ENCODE measurements at places on chromosomes 5 and 9.

DNA sequence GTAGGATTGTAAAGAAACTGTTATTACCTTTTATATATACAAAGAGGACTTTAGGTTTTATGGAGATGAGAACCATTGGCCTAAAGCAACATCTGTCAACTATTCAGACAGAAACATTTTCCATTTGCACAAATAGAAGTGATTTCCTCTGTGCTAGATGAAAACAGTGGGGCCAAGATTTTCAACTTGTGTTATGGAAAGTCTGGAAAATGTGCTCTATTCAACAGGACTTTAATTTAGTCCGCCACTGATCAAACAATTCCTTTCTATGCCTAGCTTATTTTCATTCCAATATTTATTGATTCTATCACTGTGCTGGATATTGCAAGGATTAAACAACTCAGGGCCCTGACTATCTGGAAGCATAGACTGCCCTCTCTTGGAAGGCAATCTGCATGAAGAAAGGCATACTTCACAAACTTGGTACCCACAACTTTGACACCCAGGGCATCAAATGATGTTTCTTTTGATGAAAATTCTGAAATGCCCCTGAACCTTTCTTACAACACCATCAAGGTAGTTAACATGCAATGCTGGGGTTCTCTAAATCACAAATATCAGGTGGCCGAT is 126.6 kb upstream of the HMHB1 start:
- DNase-seq: no peak

DNA sequence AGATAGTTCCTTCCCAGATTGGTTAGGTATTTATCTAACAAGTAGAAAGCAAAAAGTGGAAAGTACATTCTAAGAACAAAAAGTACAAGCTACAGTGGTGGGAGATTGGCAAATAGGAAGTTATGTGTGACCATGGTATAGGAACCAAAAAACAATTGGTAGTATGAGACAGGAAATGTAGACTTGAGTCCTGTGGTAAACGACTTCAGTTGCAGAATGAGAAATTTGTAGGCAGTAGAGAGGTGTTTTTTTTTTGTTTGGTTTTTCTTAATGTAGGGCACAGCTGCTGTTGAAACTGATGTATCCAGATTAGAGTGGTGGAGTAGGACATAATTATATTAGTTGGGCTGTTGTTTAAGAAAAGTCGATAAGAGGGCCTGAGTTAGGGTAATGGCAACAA is 72.0 kb downstream of the CCNH start:
- no peak for DNase-seq

DNA sequence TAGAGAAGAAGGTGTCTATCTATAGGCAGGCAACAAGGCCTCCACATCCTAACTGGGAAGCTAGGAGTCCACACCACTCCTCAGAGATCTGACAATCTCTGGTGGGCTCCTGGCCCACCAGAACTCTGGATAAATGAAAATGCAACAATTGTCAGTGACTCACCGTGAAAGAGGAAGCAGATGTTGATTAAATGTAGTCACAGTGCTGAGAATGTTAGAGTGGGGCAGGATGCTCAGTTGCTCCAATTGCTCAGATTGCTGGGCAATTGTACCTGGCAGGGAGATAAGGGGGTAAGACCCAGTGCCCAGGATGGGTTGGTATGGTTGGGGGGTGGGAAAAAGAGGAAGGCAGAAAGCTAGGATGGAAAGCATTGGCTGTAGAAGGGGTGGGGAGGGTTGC is 4.3 kb downstream of the CCL19 start:
- DNase-seq: no peak

- DNase-seq: no peak
Observed at GRCh38 chr9:87694236-87694755, 31.6 kb upstream of the CTSL start.

GRCh38 chr9:109335929-109336328 is 15.1 kb upstream of the EPB41L4B start:
- no peak for DNase-seq

GRCh38 chr5:31767335-31768031 is 128.6 kb downstream of the PDZD2 start:
- no peak for DNase-seq

DNA sequence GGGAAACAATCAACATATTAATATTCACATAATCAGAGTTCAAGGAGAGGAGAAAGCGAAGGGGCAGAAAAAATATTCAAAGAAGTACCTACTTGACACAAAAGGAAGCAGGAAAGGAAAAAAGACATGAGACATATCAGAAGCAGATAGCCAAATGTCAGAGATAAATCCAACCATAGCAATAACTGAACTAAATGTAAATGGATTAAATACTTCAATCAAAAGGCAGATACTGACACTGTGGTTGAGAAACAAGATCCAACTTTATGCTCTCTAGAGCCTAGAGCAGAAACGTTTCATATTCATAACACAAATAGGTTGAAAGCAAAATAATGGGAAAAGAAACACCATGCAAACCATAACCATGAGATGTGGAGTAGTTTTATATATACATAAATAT is 9.0 kb downstream of the MRPS2 start:
- no peak for DNase-seq

DNA sequence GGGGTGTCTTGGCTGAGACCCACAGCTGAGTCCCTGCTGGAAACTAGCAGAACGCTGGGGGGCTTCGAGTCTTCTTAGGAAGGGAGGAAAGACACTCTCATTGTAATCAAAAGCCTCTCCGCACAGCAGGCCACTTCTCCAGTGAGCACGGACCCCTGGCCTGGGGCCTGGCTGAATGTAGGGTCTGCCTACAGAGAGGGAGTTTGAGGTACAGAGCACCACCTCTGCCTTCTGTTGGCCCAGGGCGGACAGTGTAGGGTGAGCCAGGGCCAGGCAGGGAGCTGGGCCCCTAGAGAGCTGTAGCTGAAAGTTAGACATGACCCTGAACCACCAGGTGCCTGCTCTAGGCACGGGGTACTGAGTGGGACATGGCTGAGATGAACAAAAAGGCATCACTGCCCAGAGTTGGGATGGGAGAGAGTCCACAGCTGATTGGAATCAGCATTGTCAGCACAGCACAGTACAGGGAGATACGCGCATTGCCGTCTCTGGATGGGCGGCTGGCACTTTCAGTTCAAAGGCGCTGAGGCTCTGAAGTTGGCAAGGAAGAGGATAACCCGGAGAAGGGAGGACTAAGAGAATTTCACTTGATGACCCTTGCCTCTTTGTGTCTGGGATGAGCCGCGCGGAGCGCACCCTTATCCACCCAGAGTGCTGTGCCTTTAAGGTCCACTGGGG is 363 bp upstream of the SLC25A48 start:
- DNase-seq: no peak

DNA sequence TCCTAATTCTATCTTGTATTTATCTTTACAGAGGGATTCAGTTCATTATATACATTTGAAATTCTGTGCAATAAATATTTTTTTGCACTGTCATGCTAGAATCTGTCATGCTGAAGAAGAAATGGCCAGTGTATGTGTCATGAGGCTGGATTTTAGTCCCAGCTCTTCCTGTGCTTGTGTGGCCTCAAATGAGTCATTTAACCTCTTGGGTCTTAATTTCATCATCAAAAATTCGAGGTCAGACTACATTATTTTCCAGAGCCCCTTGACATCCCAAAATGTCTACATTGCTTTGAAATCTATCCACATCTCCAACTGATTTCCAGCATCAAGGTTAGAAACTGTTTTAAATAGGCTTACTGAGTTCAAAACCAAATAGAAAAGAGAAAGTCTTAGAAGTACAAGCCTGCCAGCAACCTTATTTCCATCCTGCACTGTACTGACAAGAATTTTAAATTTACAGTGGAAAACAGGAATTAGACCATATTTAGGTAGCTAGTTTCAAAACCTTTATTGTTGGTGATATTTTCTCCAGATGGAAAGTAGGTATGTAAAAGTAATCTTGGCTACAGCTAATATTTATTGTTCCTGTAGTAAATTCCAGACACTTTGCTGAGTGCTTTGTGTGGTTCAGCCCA is 96.7 kb upstream of the MAMDC2 start:
- no peak for DNase-seq

DNA sequence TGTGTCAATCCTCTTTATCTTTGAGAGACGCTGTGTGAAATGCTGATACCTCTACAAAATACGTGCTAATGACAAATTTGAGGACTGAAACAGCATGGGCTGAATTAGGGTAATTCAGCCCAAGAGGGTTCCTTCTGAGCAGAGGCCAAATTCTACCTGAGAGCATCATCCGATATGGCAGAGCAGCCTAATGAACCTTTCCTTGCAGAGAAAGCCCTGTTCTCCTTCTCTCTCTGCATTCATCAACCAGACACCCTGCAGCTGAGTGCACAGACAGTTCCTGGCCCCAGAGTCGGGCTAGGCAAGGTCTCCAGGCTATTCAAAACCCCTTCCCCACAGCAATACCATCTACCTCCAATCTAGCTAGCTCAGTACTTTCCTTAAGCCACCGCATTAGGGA is 77.9 kb downstream of the TRIM32 start:
- peak; percentile 24 for DNase-seq

- DNase-seq: no peak
Observed at GRCh38 chr9:105921057-105921726, 226.9 kb downstream of the TMEM38B start.

DNA sequence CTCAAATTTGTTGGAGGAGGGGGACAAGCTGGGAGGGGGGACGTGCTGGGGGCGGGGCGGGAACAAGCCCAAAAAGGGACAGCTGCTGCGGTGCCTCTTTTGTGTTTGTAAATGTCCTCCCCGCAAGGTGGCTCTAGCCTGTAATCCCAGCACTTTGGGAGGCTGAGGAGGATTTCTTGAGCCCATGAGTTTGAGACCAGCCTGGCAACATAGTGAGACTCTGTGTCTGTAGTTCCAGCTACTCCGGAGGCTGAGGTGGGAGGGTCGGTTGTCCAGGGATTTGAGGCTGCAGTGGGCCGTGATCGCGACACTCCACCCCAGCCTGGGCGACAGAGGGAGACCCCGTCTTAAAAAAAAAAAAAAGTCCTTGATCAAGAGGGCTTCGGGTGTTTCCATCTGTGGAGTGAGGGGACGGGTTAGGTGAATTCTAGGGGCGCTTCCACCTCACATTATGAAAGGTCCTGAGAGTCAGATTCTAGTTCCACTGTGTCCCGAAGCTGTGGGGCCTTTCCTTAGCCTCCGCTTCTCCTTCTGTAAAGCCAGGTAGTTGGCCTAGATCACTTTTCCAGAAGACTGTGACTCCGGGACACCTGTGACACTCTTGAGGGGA is 779 bp upstream of the CTNNA1 start:
- DNase-seq: peak; percentile 69

- no peak for DNase-seq
Observed at GRCh38 chr5:171029401-171029800, 167.6 kb downstream of the RANBP17 start.

DNA sequence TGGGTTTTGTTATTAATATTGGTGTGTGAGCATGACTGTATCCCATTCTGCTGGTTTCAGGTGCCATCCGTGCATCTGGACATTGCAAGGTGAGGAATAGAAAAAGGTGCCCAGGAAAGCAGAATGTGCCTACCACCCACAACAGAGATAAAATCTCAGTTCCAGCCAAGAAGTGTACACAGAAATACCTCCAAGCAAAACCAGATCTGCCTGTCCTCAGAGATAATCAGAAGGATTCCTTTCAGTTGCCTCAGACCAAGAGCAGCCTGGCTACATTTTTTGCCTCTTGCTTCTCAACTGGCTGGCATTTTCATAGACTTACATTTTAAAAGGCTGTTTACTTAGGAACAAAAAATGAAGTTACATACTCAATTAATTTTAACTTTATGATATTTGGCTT is 12.1 kb upstream of the ABLIM3 start:
- DNase-seq: no peak

- DNase-seq: no peak
Observed at GRCh38 chr9:9499546-9499945, 1113.3 kb downstream of the PTPRD start.

GRCh38 chr5:127433526-127433925 is 83.9 kb upstream of the PRRC1 start:
- DNase-seq: no peak

DNA sequence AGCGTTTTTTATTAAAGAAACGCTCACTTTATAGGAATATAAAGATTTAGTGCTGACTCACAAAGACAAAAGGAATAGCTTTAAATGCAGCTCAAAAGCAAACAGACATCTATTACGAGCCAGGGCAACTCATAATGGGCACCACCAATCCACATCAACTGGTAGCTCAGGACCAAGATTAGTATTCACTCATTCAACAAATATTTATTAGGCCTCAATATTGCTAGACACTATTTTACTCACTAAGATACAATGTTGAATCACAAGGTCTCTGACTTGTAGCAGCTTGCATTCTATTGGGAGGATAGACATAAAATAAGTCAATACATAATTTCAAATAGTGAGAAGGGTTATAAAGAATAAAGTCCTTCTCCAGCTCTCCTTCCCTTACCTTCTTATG is 8.0 kb upstream of the MAN2A1 start:
- DNase-seq: no peak

- no peak for DNase-seq
Observed at GRCh38 chr5:19719109-19719508, 268.9 kb downstream of the CDH18 start.

DNA sequence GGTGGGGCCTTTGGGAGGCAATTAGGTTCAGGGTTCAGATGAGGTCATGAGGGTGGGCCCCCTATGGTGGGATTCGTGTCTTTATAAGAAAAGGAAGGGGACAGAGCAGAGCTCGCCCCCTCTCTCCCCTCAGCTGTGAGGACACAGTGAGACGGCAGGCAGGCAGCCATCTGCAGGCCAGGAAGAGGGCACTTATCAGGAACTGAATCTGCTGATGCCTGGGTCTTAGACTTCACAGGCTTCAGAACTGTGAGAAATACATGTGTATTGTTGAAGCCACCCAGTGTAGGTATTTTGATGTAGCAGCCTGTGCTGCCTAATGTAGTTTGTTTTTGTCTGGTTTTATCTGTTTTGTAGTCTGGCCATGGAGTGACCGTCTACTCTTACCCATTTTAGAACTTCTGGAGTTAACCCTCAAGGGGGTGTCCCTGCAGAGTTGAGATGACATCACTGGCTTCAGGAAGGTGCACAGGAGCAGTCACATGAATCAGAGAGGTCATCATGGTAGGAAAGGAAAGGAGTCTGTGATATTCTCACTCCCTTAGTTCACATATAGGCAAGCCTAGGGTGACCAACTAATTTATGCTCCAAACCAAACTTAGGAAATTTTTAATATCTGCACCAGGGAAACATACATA is 71.0 kb downstream of the LRRC70 start:
- no peak for DNase-seq

GRCh38 chr9:130699047-130699446 is 5.5 kb downstream of the EXOSC2 start:
- no peak for DNase-seq

- peak; percentile 91 for DNase-seq
Observed at GRCh38 chr9:34701023-34701768, 8.7 kb downstream of the CCL21 start.

GRCh38 chr9:125066839-125067619 is 76.3 kb downstream of the SCAI start:
- DNase-seq: no peak

DNA sequence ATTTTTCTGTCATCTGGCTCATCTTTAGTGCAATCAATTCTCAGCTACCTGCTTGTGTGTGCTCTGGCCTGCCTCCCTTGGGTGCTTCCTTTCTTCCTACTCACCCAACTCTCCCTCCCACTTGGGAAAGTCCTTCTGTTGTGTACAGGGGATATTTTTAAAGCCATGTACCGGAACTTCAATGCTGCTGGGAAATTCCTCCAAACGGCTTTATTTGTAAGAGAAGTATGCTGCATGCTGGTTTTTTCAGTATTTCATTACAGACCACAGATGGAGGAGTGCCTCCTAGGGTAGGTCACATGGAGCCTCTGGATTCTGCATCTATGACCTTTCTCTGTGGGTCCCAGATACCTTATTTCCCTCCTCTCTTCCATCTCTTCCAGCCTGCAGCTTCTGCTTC is 5.4 kb upstream of the HMHB1 start:
- DNase-seq: no peak
